ENCODE measurements at places on chromosomes 2 and 18.

DNA sequence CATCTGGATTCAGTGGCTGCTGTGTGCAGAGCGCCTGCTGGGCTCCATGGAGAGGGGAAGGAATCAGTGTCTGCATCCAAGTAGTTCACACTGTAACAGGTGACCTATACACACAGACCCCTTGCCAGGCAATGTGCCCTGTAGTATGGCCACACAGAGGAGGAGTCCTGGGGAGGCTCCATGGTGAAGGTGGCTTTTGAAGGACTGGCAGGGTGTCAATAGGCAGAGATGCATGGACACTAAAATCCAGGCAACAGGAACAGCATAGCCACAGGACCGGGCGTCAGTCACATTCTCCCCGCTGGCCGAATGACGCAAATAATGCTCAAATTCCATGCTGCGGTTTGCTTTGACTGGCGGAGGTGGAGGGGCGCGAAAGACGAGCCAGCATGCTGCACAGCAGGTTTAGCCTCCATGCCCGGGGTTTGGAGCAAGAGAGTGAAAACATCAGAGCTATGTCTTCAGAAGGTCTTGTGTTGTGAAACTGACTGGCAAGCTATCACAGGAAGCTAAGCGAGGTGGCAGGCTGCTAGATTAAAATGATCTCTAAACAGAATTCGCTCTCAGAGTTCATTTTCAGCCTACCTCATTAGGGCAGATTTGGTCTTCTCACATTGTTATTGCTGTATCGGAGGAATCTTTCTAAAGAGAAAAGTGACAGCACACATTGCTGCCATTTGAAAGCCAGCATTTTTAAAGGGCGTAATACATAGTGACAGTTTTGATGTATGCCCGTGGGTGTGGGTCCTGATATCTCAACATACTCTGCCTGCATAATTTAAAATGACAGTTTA lies 1.2 kb upstream of the CHMP1B start:
- peak; percentile 62 for DNase-seq

GRCh38 chr2:178392215-178392614 lies 58.8 kb downstream of the PRKRA start:
- no peak for DNase-seq

GRCh38 chr2:9830685-9831410 lies 12.4 kb upstream of the TAF1B start:
- DNase-seq = no peak

GRCh38 chr2:151937966-151938365 lies 109.7 kb upstream of the ARL5A start:
- no peak for DNase-seq

GRCh38 chr2:13504808-13505207 lies 788.1 kb downstream of the TRIB2 start:
- no peak for DNase-seq

- no peak for DNase-seq
These were observed 95.1 kb upstream of the L3MBTL4 start for GRCh38 chr18:6509832-6510231.

DNA sequence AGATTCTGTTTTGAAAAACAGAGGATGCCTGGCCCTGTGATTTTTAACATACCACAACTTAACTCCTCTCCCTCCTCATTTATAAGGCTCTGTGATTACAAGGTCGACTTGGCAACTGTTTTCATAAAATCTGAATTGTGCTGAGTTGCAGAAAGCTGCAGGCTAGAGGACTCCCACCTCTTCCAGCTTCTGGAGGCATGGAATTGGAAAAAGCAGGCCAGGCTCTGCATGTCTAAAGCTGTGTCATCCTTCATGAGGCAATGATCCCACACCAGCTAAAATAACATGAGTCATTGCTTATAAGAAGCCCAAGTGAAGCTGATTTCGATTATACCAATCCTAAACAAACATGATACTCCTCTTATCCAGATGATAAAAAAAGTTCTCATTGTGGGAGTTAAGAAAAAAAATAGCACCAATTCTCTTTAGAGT lies 11.7 kb downstream of the ARHGAP28 start:
- no peak for DNase-seq

GRCh38 chr2:172114579-172114978 lies 11.9 kb upstream of the DLX2 start:
- DNase-seq = no peak

DNA sequence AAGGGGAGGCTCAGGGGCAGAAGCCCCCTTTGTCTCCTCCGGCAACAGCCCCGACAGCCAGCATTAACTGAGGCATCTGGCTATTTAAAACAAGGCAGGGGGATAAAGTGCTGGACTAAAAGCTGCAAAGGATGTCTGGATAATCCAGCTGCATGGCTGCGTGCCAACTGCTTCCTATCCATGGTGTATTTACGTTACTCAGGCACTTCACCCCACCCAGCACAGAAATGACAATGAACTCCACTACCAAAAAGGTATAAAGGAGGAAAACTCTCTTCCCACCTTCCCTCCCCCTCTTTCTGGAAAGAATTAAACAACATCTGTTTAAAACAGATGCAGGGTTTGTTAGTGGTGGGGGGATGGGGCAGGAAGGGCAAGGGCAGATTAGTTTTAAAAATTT lies 82.5 kb downstream of the SPRED2 start:
- DNase-seq = no peak

GRCh38 chr2:215833531-215834162 lies 179.7 kb downstream of the MREG start:
- DNase-seq = no peak

DNA sequence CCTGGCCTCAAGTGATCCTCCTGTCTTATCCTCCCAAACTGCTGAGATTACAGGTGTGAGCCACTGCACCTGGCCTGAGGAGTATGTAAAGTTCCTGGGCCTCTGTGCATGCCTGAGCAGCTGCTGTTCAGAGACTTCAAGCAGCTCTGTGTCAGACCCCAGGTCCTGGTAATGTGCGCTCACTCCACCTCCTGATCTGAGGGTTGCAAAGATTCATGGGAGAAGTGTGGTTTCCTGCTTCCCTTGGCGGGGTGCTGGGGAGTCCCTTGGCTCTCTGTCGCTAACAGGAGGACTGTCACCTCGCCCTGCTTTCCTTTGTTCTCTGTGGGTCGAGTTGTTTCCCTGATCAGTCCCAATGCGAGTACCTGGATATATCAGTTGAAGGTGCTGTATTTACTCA lies 8.6 kb upstream of the IL36A start:
- DNase-seq = peak; percentile 90

- no peak for DNase-seq
These were observed 25.3 kb upstream of the STAM2 start for GRCh38 chr2:152200565-152201465.

- no peak for DNase-seq
These were observed 471.9 kb upstream of the HS6ST1 start for GRCh38 chr2:128790541-128791001.

- DNase-seq = no peak
These were observed 113.2 kb upstream of the LRRTM1 start for GRCh38 chr2:80417737-80418136.

GRCh38 chr2:206718296-206718695 lies at the start of gene DYTN:
TSS of gene DYTN (minus strand) at chr2:206718396. CDS start at chr2:206718279, 117 bp downstream.
- DNase-seq = no peak
